ENCODE measurements at places on chromosomes 6 and 20.
A peak's percentile ranks its signal among the peaks of the same experiment; 100 is the strongest.

- DNase-seq = no peak
Measured at GRCh38 chr6:63496361-63496804, 75.9 kb upstream of the LOC128125822 start.

DNA sequence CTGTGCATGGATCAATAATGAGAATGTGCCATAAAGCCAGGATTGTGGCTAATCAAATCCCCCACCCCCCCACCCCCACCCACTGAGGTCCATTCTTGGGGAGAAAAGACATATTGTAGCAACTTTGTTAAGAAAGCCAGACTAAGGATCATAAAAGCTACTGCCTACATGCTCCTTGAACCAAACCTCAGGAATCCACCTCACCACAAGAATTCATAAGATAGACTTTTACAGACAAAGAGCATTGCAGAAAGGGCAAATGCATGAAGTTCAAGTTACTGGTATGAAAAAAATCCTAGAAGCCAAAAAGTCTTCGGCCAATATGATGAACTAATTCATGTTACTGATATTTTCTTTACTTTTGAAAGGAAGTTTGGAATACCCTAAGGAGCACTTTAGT is 187.9 kb upstream of the ARID1B start:
- DNase-seq = no peak

DNA sequence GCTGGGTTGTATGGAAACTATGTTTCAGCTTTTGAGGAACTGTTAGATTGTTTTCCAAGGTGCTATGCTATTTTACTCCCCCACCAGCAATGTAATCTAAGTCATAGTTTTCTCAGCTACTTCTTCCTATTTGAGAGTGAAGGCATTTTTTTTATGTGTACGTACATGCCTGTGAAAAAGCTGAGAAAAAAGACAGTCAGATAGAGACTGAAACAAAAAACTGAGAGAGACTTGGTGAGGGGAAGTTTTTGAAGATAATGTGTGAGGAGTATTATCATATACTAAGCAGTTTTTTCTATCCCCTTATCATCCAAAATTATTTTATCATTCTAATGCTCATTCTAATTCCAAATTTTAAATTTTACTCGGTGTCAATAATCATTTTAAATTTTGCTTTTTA is 780.0 kb downstream of the BCKDHB start:
- DNase-seq = no peak

DNA sequence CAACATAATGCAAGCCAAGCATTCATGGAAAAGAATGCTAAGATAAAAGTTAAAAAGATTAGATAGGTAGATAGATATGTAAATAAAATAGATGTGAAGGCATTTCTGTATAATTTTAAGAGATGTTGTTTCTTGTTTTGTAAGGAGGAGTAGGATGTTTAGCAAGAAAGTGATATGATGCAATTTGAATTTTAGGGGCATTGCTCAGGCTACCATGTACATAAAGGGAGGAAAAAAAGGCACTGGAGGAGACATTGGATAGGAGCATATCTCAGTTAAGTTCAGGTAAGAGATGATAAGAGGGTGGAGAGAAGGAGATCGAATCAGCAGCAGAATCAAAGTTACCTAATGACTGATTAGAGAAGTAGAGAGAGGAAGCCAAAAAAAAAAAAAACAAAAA is 194.7 kb downstream of the TENT5A start:
- DNase-seq = no peak

GRCh38 chr6:158649289-158650143 is at the start of gene SYTL3:
Gene SYTL3 (plus strand): TSS chr6:158650054. CDS start chr6:158663269, 13,215 bp downstream.
- no peak for DNase-seq

- no peak for DNase-seq
Measured at GRCh38 chr6:20389066-20389465, 12.6 kb upstream of the E2F3 start.

- DNase-seq = peak; percentile 22
Measured at GRCh38 chr20:33518071-33518470, 28.2 kb downstream of the CBFA2T2 start.

GRCh38 chr6:31730631-31731086 is 1.6 kb upstream of the DDAH2 start:
- DNase-seq = no peak

DNA sequence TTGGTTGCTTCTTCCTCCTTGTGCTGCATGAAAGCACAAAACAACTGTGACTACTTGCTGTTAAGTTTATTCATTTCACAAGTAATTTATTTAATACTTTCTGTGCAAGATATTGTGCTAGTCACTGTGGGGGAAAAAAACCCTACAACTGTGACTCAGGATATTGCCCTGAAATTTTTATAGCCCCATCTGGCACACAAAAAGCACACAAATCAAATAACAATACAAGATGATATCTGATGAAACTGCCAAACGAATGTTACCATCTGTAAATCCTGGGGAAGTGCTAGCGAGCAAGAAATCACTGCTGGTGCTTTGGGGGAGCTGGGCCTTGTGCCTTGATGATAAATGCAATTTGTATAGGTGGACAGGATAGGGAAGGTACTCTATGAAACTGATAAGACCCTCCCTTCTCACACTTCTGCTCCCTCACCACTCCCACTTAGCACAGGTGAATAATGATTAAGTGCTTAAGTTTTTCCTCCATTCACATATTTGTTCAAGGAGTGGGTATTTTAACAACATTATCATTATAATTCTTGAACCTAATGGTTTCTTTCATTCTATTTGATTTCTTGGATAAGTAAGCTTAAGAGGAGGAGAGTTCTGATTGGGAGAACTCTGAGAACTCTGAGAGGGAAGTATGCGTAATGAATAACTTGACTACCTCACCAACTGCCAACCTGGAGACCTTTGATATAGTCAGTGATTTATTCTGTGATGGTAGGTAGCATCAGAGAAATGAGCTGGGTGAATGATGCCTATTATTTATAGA is 115.3 kb downstream of the RTN4IP1 start:
- DNase-seq = no peak

DNA sequence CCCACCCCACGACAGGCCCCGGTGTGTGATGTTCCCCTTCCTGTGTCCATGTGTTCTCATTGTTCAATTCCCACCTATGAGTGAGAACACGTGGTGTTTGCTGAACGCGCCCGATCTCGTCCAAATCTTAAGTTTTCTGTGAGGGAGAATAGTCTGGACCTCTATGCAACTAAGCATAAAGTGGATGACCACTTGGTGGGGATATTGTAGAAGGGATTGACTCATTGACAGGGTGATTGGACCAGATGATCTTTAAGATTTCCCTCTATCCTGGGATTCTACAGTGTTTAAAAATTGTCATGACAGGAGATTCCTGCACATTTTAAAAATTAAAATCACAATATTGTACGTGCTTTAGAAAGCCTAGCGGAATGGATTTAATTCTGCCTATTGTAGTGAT is 141.3 kb downstream of the TRMT11 start:
- peak; percentile 39 for DNase-seq

GRCh38 chr6:35436071-35436857 is 15.9 kb upstream of the FANCE start:
- DNase-seq = no peak

DNA sequence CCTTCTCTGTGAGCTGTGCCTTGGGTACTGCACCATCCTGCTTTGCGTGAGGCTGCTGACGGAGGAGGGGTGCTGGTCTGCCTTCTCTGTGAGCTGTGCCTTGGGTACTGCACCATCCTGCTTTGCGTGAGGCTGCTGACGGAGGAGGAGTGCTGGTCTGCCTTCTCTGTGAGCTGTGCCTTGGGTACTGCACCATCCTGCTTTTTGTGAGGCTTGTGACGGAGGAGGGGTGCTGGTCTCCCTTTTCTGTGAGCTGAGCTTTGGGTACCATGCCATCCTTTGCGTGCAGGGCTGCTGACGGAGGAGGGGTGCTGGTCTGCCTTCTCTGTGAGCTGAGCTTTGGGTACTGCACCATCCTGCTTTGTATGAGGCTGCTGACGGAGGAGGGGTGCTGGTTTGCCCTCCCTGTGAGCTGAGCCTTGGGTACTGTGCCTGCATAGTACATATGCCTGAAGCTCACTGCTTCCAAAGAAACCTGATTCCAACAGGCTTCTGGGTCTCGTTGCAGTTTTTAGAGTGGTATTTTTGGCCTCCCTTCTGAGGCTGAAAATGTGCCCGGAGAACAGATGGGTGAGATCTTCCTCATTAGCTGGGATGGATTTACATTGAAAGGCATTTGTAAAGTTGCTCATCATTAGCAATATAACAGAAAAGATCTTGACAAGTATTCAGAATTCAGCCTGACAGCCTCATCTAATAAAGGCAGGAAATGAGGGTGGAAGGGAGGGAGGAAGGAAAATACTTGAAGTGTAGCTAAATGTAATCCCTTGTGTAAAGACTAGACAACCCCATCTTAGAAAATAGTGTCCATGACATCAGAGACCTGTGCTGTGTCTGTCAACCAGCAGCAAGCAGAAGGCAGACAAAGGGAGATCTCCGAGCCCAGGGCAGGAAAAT is 46.8 kb upstream of the UNC93A start:
- DNase-seq = peak; percentile 61

DNA sequence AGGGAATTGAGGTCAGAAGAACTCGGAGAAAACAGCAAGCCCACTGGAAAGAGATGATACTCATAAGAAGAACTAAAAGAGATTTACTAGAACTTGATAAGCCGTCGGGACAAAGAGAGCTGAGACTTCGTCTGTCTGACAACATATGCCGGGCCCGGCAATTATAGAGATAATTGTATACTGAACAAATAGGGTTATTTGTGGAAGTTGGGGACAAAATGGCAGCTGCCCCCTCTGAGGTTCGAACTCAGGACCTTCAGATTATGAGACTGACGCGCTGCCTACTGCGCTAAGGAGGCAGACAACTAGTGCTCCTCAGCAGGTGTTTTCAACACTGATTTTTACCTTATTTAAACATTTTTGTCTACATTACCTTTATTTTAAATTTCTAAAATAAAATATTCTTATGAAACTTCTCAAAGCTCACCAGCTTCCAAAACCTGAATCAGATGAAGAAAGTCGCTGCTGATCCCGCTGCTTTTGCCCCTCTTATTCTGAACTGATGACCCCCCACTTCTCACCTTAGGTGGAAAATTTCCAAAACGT is 29.3 kb upstream of the TRIM27 start:
- peak; percentile 81 for DNase-seq

DNA sequence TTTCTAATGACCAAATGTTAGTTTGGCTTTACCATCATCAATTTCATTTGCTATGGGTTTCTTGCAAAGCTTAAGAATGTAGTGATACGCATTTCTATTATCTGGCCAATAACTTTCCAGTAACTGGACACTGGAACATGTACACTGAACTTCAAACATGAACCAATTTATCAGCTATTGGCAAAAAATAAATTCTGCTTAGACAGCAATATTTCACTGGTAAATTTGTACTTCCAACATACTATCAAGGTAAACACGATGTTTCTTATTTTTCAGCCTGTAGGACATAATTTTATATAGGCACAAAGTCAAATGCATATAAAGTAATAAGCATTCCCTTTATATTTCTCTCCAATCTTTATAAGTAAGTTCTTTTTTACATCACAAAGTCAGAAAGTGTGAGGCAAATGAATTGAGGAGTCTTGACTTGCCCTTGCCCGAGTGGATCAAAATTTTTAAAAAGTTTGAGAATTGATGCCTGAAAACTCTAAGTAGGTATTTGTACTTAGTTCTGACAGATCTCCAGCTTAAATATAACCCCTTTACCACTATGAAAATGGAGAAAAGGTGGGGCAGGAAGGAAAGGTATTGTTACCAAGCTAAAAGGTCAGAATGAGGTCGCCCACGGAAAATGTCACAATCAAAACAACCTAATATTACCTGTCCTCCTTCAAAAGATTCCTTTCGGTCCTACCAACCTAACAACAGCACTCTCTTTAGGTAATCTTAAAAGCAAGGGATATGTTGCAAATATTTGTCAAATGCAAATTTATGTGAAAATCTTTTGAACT is 41.3 kb downstream of the STK38 start:
- DNase-seq = no peak

GRCh38 chr6:31497531-31498476 is at the start of gene MICB:
Gene MICB (plus strand): TSS chr6:31498145. CDS start chr6:31498194, 49 bp downstream.
- peak; percentile 67 for DNase-seq

DNA sequence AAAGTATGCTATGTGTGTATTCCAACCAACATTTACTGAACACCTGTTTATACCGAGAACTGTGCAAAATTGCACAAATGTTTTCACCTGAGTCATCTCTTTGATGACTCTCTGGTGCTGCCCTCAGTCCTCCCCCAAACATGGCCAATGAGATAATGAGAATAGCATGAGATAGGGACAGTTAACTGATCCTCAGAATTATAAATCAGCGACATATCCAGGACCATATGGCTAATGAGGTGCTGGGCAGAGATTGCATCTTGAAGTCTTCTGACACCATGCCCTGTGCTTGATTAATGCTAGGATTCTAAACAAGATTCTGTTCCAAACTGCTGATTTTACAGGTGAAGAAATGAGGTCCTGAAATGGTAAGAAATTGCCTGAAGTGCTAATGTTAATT is 13.0 kb downstream of the CLVS2 start:
- no peak for DNase-seq

DNA sequence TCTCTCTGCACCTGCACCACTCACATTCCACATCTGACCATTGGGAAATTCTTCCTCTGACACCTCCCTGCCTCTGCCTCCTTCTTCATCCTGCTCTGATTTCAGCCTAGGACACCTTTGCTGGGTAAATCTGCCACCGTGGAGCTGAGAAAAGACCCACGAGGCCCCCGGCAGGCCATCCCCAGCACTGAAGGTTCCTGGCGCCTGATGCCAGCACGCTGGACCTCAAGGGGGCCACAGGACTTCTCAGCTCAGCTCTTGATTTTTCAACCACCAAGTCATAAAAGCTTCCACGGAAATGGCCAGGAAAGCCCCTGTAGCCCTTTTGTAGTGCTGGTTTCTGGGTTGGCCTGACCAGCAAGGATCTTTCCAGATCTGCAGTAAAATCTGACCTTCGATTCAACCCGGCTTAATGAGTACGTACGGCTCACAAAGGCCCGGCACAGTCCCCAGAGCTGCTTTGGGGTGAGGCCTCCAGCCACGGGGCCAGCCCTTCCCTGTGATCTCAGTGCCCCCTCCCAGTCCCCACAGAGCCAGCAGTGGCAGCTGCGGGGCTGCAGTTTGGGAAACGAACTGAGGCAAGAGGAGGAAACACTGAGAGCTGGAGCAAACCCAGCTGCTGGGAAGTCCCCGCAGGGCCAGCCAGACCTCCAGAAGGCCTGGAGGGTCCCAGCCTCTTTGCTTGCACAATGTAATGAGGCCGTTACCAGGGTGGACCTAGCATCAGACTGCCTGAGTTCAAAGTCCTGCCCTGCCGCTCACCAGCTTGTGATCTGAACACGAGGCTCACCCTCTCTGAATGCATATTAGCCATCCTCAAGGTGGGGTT is 157.5 kb downstream of the BMP7 start:
- DNase-seq = peak; percentile 67
